ENCODE measurements at places on chromosomes 4 and X. TPM values are rescaled to one million over a fixed set of nuclear protein-coding genes. Genes with fewer than 3 reads are reported as not detected.

Gene HMGB3
- 13.6 TPM for total RNA-seq

Gene RAB39B
- 0.36 TPM for total RNA-seq

Gene PPARGC1A
- total RNA-seq: 2.5 TPM

GRCh38 chr4:37715889-37716402, 29.8 kb upstream of the RELL1 start:
- no peak for DNase-seq
